ENCODE measurements at places on chromosomes 5 and 9.
A peak's percentile ranks its signal among the peaks of the same experiment; 100 is the strongest.

DNA sequence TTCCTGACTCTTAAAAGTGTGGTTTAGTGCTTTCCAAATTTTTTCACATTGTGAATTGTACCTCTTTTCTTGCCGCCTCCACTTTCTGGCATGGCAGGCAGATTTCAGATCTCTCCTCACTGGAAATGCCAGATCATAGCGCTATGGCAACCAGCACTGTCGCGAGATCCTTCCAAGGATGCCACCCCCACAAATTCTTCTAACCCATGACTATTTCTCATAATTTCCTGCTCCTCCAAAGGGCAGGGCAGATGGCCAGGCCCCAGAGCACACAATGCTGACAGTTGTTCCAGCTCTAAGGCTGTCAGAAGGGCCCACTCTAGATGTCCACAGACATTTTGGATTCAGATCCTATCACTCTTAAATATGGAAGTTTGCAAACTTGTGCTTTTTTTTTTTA is 446.2 kb upstream of the RIOK2 start:
- no peak for DNase-seq

DNA sequence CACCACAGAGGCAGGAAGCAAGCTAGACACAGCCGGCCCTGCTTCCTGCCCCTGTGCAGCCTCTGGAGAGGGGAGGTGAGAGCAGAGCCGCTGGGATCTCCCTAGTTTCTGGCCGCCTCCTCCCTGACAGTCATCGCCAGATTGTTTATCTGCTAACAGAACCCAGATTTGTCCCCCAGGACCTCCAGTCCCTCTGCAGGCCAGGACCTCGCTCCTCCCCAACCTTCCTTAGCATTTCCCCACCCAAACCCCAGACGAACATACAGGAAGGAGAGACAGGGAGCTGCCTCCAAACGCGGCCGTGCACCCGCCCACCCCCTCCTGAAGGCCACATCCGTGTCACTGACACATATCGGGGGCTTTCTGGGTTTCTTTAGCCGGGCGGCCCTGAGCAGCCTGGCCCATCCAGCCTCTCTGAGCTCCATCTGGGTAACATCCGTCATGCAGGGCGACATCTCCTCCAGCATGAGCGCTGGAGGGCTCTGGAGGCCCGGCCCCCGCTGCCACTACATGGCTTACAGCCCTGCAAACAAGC is 47.5 kb downstream of the DBH start:
- DNase-seq = no peak

DNA sequence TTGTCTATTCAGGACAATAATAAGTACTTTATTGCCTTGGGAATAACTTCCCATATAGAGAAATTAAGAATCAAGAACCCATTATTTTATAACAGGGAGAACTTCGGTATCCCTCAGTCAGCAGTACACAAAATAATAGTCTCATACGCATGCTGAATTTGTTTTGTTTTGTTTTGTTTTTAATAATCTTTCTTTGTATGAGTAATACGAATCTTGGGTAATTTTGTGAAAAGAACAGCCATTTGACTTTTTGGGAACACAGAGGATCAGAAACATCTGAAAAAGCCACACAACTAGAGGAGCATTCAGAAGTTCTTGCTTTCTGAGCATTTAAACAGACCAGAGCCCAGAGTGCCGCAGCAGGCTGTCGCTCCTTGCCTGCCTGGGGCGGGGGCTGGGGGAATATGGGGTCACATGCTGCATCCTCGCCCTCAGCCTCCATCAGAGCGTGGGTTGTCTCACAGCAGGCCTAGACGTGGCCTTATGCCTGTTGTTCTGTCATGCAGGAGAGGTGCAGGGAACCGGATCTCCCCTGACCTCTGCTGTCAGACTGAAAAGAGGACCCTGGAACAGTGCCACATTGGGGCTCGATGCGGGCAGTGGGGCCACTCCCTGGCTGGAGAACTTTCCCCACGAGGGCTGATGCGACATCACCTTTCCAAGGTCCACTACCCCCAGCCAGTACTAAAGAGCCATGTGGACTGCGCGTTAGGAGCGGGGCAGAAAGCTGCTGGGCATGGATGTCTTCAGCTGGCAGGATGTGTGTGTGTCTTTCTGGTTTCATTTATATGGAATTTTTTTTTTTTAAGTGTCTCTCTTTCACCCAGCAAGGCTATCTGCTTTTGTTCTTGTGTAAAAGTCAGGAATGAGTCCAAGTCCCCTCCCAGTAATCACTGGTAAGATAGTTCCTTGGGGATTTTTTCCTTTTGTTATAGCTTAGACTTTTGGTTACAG is 133.4 kb upstream of the OTULINL start:
- peak; percentile 63 for DNase-seq

GRCh38 chr5:154732212-154732611 is 23.0 kb upstream of the LARP1 start:
- DNase-seq = no peak

GRCh38 chr5:134267366-134268018 is 41.6 kb upstream of the PPP2CA start:
- DNase-seq = no peak

DNA sequence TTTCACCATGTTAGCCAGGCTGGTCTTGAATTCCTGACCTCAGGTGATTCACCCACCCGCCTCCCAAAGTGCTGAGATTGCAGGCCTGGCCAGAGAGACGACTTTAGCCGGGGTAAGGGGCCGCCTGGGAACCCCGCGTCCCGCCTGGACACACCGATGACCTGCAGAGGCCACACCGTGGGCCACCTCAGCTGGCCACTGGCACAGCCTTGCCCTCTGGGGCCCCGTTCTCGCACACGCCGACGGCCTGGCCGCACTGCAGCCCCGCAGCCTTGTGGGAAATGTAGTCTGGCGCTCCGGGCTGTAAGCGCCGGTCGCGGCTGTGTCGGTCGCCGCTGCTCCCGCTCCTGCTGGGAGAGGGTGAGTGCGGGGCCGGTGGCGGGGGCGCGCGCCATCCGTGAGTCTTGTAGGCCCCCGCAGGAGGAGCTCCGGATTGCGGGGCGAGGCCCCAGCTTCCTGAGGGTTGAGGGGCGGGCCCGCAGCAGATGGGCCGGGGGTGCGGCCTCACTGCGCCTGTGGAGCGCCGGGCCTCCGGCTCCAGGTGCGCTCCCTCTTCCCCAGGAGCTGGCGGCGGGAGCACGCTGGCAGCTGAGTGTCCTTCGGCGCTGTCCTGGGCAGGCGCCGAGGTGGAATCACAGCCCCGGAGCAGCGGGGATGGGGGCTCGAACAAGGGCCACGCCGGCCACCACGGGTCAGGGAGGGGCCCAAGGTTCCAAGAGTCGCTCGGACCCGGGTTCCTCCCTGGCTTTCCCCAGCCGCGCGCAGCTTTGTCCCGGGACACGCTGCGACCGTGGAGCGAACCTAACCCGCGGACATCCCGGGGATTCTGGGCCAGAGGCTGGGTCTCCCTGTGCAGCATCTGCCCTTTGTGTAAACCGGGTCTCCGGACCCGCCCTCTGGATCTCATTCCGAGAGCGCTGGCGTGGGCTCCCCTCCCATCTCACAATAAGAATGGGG is at the start of gene ZFP2:
Gene ZFP2 (plus strand): TSS at position 299 of the 957 bp plus-strand sequence. CDS start 35,401 bp downstream, outside the sequence.
- peak; percentile 94 for DNase-seq

DNA sequence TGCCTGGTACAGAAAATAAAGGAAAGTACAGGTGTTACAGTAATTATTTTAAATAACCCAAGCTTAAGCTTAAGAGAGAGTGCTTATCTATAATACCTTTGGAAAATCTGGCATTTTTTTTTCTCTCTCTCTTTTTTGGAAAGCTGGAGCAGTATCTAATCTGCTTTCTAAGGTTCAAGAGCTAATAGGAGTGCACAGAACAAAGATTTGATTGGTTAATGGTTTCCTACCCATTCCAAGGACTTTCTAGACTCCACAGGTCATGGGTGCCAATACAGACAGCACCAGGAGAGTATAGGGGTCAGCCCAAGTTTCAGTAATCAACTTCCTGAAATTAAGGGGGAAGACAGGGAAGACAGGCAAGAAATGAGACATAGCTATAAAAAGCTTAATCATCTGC is 104.1 kb upstream of the SLC12A2 start:
- DNase-seq = no peak

- no peak for DNase-seq
Observed at GRCh38 chr5:83866181-83866580, 145.5 kb upstream of the HAPLN1 start.

GRCh38 chr9:35771075-35771433 is 17.0 kb upstream of the MSMP start:
- DNase-seq = no peak

GRCh38 chr9:129559506-129559881 is 61.4 kb downstream of the C9orf50 start:
- peak; percentile 51 for DNase-seq

DNA sequence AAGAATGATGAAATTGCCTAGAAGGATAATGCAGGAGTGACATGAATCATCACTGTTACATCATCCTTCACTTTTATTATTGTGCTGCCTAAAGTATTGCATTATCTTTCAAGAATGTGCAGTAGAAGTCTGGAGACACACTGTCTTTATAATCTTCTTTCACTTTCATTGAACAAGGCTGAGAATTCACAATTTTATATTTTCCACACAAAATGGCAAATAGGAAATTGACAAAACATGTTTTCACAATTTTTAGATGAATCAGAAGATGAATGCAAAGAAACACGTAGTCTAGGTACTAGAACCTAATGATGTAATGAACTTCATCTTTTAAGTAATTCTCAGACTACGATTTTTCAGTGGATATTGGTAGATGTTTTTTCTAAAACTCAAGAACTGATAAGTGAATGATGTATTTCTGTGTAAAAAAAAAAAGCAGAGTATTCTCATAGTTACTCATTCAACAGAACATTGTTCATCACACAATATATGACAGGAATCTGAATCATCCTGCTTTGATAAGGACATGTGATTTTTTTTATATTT is 131.5 kb upstream of the GRHPR start:
- no peak for DNase-seq

GRCh38 chr9:111582888-111583287 is 16.6 kb downstream of the PTGR1 start:
- no peak for DNase-seq

DNA sequence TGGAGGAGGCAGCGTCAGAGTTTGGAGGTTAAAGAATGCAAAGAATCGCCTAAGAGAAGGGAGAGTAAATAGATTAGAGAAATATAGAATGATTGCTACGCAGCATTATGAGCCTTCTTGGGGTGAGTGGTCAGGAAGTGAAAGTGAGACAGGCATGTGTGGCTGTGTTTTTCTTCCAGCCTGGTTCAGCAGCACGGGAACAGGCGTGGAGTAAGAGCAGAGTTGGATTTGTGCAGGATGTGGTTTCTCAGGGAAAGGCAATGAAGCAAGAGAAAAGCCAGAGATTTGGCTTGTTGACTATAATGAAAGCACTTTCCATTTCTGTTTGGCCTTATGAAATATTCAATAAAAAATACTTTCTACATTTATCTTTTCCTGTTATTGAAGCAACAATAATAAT is 34.3 kb upstream of the FRMD3 start:
- DNase-seq = no peak

GRCh38 chr5:54646356-54647101 is 129.0 kb downstream of the SNX18 start:
- DNase-seq = peak; percentile 23

DNA sequence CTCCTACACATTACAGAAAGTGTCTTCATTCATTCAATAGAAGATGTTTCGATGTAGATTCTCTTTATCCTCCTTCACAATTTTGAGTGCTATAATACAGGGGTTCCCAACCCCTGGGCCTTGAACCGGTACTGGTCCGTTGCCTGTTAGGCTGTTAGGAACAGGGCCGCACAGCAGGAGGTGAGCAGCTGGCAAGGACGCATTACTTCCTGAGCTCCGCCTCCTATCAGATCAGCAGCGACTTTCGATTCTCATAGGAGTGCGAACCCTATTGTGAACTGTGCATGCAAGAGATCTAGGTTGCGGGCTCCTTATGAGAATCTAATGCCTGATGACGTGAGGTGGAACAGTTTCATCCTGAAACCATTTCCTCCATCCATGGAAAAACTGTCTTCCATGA is 153.0 kb upstream of the SMC2 start:
- no peak for DNase-seq

GRCh38 chr9:126661521-126662251 is 48.0 kb downstream of the LMX1B start:
- DNase-seq = no peak

Data from retina (tissue), 1 donor.